ENCODE measurements at places on chromosomes 12 and 14.

GRCh38 chr12:24307716-24308335 is 358.4 kb upstream of the SOX5 start:
- DNase-seq = no peak

DNA sequence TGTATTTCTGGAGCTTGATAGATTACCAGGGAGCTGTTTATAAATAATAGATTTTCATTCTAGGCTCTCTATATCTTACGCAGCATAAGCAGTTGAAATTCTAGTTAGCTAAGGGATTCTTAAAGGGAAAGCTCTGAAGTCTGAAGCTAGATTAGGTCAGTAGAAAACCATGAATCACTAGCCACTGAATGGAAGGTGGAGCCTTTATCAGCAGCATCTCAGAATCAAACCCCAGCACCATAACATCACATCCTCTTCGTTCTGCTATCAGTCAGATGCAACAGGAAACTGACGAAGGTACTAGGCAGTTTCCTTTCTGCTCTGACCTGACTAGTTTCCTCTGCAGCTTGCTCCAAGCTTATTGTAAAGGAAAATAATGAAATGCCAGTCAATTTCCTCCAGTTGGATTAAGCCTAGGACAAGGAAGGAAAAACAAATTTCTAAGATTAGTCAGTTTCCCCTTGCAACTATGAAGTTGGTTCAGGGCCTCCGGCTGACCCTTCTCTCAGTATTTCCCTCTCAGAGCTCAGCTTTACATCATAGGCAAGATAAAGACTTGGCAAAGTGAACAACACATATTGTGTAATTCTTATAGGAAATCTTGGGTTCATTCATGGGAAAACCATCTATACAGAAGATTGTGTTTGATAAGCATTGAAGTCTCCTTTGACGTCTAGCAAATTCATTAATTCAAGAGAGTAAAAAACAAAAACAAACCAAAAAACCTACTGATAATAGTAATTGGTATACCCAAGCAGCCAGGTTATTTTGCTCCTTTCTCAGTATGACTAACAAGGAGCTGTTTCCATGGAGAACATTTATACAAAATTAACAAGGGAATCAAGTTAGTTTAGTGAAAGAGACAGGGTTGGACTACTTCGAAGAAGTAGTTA is 43.4 kb upstream of the CFAP54 start:
- DNase-seq = peak; percentile 30

DNA sequence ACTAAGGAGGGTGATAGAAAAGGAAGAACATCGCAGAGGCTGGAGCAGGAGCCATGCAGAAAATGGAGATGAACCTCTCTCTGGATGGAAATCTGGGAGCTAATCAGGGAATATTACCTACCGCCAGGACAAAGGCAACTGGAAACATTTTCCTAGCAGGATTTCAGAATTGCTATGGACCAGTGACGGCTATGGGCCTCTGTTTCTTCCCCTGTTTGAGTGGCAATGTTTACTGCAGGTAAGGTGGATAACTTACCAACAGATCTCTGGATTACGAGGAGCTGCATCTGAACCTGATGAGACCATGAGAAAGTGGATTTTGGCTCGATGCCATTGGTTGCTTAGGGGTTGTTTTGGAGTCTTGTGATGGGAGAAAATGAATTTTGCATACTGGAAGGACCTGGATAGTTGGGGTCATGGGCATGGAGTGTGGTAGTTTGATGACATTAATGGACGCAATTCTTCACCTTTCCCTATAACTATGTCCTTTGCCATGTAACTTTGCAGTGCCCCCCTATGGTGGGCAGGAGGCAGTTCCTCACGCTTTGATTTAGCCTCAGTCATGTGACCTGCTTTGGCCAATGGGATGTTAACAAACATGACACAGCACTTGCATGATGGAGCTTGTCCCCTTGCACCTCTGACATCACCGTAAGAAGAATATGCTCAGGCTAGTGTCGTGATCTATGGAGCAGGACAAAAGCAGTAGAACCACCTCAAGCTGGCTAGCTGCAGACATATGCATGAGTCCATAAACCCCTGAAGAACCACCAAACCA is 51.1 kb downstream of the CALM1 start:
- no peak for DNase-seq

DNA sequence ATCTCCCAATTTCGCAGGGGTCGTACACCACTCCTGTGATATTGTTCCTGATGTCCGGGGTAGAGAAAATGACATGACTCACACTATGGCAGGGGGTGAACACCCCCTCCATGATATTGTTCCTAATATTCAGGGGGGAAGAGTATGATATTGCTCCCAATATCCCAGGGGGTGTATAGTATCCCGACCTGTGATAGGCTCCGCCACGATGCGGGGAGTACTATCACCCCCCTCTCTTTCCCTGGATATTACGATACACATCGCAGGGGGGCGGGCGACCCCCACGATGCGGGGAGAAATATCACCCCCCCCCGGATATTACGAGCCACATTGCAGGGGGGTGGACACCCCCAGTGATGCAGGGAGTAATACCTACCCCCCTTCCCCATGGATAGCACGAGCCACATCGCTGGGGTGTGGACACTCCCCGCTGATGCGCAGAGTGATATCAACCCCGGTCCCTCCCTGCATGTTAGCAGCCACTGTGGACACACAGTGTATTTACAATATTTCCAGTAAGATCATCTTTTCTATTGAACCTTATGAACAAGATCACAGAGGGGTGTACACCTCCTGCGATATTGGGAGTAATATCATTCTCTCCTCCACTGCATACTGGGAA is 17.7 kb downstream of the SMIM41 start:
- no peak for DNase-seq

DNA sequence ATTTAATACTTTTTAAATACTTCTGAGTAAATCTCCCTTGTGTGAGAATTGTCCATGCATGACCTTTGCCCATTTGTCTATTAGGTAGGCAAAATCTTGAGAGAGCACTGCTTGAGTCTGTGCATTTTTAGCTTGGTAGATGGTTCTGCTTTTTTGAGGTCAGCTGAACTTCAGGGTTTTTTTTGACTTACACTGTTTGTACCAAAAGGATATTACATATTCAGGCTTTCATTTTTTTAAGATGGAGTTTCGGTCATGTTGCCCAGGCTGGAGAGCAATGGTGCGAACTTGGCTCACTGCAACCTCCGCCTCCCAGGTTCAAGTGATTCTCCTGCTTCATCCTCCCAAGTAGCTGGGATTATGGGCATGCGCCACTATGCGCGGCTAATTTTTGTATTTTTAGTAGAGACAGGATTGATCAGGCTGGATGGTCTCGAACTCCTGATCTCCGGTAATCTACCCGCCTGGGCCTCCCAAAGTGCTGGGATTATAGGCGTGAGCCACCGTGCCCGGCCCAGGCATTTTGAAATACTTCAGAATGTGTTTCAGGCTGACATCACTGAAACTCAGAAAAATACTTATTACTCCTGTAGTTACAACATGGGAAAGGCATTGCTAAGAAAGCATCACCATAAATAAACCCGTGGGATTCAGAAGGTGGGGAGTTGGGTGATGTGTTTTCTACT is 11.1 kb downstream of the RASSF3 start:
- no peak for DNase-seq

DNA sequence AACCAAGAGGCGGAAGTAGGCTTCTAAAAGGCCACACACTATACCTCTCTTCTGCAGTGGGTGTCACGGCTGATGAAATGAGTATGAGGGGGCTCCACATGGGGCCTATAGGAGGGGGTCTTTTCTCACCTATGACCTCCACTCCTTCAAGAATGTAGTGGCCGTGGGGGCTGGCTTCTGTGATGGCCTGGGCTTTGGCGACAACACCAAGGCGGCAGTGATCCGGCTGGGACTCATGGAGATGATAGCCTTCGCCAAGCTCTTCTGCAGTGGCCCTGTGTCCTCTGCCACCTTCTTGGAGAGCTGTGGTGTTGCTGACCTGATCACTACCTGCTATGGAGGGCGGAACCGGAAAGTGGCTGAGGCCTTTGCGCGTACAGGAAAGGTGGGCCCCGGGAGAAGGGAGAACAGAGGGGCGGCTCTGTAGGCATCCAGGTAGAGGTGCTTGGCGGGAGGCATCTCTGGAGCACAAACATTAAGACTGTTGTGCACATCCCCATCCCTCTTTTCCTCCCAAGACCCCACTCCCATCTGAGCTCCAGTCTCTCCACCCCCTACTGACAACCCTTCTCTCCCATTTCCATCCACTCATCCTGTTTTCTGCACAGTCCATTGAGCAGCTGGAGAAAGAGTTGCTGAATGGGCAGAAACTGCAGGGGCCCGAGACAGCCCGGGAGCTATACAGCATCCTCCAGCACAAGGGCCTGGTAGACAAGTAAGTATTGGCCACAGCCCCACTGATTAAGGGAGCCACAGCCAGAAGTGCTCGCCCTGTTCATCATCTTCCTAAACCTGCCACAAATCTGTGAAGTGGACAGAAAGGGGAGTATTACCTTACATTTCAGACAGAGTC is 3.8 kb downstream of the GPD1 start:
- no peak for DNase-seq

DNA sequence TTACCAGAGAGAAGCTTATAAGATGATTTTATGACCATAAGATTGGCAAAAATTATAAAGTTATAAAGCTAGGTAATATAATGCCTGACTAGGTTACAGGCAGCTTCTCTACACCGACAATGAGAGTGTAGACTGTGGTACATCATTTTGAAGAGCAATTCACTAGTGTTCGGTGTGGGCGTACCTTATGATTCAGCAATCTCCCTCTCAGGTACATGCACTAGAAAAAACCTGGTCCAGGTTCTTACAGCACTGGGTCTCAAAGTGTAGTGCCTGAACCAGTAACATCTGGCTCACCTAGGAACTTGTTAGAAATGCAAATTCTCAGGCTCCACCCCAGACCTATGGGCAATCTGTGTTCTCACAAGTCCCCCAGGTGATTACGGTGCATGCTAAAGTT is 106.7 kb downstream of the RERG start:
- DNase-seq = no peak

GRCh38 chr14:21191261-21191808 is 35.5 kb upstream of the OR5AU1 start:
- no peak for DNase-seq
